ENCODE measurements at places on chromosomes 4 and X.

- no peak for DNase-seq
Observed at GRCh38 chr4:146485968-146486367, 35.8 kb downstream of the SLC10A7 start.

DNA sequence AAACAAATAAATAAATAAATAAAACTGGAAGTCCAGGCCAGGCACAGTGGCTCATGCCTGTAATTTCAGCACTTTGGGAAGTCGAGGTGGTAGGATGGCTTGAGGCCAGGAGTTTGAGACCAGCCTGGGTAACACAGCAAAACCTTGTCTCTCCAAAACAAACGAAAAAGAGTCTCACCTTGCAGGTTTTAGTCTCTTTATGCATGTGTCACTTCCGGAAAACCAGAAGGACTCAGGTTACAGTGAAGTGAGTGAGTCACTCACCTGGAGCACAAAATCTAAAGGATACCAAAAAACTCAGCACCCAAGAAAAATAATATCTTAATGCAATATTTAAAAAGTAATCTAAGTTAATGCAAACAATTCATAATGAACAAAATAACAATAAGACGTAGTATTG, 20.1 kb upstream of the SLC34A2 start:
- no peak for DNase-seq

DNA sequence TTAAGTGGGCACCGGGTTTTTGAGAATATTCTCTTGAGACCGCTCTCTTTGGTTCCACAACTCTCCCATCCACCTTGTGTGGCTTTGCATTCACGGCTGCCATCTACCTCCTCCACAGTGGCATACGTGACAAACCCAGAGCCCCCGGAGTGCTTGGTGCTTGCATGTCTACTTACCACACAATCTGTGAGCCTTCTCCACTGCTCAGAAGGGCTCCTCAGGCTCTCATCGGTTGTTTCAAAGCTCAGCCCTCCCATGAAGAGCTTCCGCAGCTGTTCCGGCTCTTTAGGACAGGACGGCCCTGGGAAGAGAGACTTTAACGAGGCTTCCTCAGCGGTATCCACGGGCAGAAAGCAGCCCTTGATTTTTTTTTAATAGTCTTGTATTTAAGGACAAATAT, 167.6 kb upstream of the ANK2 start:
- DNase-seq: no peak

- DNase-seq: no peak
Observed at GRCh38 chr4:78767350-78767749, 8.8 kb upstream of the BMP2K start.

GRCh38 chr4:91631335-91631734, 672.4 kb upstream of the GRID2 start:
- no peak for DNase-seq

- DNase-seq: no peak
Observed at GRCh38 chr4:30870513-30870912, 150.3 kb downstream of the PCDH7 start.

- DNase-seq: peak; percentile 66
Observed at GRCh38 chr4:113292371-113293042, 243.1 kb downstream of the ANK2 start.

GRCh38 chrX:155535866-155536265, 76.9 kb downstream of the TMLHE start:
- DNase-seq: no peak

GRCh38 chr4:43276321-43276720, 383.8 kb downstream of the GRXCR1 start:
- peak; percentile 21 for DNase-seq

DNA sequence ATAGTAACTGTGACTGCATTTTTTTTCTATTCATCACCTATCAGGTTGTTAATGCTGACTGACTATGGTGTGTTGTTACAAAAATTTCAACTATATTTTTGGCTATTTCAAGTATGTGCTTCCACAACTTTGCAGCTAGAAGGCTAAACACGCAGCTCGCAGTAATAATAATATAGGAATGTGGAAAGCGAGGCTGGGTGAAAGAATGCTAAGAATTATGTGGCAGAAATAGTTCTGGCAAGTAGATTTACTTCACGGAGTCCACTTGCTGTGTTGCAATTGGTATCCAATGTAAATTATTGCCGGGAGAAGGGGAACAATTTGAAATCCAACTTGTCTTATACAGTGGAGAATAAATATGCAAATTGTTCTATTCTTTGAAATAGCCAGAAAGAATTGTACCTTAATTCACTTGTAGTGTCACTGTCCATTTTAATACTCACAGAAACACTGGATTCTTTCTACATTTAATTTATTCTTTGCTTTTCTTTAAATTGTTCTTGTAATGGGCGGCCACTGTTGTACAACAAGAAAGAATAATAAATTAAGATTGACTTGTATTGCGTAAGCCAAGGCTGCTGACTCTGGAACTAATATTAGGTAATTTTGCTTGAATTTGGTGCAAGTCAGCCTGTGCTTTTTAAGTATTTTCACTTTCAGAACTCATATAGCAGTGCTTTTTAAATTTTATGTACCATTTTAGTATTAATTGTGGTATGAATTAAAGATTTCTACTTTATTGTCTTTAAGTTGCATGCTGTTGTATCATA, 154.9 kb downstream of the FRMPD4 start:
- peak; percentile 29 for DNase-seq

DNA sequence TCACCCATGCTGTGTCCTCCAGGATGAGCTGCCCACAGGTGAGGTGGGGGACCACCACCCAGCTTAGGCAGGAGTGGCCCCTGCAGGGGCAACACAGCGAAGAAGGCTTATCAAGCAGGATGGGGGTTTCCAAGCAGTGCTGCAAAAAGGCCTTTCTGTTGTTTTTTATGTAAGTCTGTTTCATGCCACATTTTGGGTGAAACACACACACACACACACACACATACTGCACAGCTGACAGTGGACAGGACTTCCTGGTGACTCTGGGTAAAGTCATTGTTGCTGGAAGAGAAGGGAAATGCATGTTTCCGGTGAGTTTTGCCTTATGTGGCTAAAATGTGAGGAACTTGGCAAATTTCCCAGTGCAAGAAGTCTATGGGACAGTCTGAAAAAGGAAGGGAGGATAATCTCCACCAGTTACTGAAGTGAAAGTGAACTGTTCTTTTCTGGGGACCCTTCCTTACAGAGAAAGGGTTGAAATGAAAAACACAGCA, 119.2 kb downstream of the IRF2 start:
- DNase-seq: peak; percentile 82

- no peak for DNase-seq
Observed at GRCh38 chr4:85116008-85116407, 149.5 kb upstream of the WDFY3 start.

DNA sequence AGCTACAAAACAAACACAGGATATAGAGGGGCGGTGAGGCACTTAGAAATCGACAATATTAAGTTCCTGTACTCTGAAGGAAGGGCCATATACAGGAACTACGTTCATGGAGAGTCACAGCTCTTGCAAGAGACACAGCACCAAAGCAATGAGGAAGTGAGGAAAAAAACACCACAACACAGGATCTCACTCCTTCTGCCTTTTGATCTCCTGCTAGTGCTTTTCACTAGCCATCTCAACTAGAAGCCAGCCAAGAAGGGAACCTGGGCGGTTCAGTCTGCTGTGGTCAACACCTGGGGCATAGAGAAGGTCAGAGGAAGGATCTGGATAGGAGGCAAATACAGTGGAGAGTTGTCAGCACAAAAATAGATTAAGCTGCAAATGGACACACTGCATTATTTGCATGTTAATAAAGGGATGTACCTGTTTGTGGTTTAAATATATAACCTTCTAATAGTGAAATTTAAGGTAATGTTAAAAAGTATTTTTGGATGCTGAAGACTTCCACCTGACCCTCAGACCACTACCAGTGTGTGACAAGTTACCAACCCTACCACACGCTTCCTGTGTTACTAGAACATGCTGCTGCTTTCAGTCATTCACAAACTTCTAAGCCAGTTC, 104.6 kb downstream of the DTHD1 start:
- DNase-seq: no peak

GRCh38 chr4:30605616-30606190, 114.5 kb upstream of the PCDH7 start:
- DNase-seq: peak; percentile 36

DNA sequence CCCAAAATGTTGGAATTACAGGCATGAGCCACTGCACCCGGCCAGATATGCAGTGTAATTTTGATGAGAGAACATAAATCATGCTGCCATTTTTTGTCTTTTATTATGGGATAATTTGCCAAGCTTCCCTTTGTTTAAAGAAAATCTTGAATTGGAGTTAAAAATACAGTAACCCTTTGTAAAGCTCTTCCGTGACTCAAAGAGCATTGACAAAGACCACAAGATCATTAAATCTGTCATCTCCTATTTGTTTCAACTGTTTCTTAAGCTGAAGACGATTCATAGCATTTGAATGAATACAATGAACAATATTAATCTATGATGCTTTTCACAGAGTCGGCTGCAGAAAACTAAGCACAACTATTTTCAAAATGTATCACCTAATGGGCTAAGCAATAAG, 132.6 kb downstream of the ANAPC4 start:
- DNase-seq: no peak

DNA sequence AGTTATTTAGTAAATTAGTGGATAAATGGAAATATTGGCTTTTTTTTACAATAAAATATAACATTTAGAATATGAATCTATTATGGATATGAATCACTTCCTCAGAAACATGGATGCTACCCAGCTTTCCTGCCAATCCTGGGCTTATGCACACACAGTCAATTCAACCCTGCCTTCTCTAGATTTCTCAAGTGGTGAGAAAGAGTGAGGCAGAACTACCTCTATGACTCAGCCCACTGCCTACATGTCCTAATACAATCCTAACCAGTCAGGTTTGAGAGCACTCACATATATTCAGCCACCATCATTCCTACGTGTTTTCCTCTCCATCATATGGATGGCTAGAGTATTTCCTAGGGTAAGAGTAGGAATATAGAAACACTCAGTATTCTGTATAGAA, 91.1 kb upstream of the ANKRD50 start:
- DNase-seq: peak; percentile 18

DNA sequence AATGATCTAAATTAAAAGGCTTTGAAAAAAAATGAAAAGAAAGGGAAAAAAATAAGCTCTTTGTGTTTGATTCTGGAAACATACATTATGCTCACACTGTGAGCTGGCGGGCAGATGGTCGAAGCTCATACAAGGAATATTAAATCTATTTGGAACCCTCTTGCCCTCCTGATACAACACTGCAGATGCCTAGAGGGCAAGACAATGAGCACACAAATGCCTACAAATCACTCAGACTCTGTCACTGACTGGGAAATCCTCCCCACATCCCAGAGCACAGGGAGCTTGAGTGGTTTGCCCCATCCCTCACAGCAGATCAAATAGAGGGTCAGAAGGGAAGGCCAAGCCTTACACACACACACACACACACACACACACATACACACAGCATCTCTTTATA, 320.4 kb downstream of the HNRNPD start:
- no peak for DNase-seq

GRCh38 chr4:40327340-40327739, 7.8 kb upstream of the CHRNA9 start:
- DNase-seq: no peak

DNA sequence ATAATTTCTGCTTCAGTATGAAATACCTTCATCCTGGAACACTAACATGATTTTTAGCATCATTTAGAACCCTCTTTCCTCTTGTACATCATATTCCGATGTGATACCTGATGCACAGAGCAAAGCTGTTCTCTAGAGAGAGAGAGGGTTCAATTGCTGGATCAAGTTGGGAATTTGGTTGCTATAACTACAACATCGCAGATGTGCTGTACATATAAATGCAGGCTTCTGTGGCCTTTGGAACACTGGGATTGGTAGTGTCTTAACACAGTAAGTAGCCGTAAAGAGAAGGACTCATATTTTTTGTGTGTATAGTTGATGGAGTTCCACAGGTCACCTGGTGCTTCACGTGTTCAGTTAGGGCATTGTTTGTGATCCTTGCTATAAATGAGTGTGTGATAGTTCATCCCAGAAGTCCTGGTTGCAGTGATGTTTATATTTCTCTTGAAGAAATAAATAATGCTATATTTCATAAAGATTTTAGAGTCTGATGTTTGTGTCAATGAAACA, 119.2 kb downstream of the RAPGEF2 start:
- no peak for DNase-seq

- DNase-seq: no peak
Observed at GRCh38 chrX:74061879-74062278, 242.1 kb upstream of the ZCCHC13 start.

GRCh38 chr4:150358691-150359090, 223.3 kb upstream of the MAB21L2 start:
- no peak for DNase-seq

DNA sequence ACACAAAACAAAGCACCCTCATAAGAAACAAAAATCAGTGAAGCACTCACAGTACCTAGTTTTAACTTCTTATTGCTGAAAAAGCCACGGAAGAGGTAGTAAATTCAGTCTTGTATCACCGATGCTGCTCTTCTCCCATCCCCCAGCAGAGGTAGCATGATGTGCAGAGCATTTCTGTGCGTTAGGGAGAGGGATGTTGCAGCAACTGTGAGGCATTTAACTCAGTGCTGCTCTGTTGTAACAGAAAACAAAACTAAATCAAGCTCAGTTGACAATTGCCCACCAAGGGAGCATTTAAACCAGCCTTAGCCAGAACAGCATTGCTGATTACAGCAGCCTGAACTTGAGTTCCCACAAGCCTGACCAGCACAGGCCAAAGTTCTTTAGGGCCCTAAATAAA, 1279.7 kb upstream of the ADGRL3 start:
- DNase-seq: no peak

GRCh38 chr4:93771640-93772411, 56.7 kb upstream of the ATOH1 start:
- DNase-seq: no peak

DNA sequence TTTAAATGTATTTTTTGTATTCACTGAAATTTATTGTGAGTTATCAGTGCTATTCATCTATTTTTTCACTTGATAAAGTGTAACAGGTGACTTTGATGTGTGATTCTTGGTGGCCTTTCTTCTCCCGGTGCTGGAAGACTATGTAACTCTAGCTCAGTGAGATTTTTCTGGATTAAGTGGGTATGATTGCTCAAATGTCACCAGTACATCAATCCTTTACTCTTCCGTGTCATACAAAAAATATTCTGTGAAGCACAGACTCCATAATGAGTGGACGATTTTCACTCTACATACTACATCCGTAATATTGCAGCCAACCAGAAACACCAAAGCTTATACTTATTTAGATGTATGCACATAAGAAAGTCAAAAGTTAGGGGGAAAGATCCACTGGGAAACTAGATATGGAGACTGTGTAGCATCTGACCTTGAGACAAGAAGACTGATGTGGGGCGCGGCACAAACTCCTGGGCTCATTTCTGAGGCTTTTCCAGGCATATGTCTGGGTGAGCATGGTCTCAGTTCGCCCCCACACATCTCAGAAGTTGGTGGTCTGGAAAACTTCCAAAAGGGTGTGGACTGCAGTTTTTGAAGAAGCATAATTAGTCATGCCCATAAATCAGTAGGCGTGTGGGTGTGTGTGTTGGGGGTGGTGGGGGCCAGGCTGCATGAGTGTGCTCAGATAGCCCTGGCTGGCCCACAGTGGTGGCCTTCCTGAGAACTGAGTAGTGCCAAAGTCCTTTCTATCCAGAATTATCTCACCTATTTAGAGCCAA, 53.9 kb upstream of the TENM3 start:
- peak; percentile 91 for DNase-seq

GRCh38 chrX:44392767-44393166, 49.3 kb upstream of the EFHC2 start:
- no peak for DNase-seq

- DNase-seq: no peak
Observed at GRCh38 chr4:110667670-110668069, 44.8 kb upstream of the PITX2 start.
